Epithelial cell of proximal tubule (primary cell): ENCODE measurements at places on chromosomes 4 and X.

- no peak for DNase-seq
Measured at GRCh38 chrX:2508648-2509335, 8.0 kb upstream of the DHRSX start.

- no peak for DNase-seq
Measured at GRCh38 chr4:47798165-47798564, 39.7 kb downstream of the CORIN start.

DNA sequence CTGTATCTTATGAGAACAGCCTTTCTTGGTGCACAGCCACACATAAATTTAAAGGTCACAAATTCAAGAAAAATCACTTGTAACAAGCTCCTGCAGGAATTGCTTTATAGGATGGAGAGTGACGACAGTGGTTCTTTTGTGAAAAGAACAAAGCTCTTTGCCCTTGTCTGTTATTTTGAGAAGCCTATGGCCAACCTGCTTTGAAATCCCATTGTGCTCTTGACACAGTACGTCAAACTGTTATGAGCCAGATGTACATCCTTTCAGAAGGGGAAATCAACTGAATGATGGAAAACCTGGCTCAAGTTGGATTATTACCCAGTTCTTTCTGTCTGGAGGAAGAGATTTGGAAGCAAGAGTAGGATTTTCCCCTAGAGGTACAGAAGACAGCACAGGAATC lies 1454.2 kb downstream of the ARAP2 start:
- DNase-seq: no peak

- no peak for DNase-seq
Measured at GRCh38 chr4:71004281-71004851, 10.9 kb downstream of the DCK start.

DNA sequence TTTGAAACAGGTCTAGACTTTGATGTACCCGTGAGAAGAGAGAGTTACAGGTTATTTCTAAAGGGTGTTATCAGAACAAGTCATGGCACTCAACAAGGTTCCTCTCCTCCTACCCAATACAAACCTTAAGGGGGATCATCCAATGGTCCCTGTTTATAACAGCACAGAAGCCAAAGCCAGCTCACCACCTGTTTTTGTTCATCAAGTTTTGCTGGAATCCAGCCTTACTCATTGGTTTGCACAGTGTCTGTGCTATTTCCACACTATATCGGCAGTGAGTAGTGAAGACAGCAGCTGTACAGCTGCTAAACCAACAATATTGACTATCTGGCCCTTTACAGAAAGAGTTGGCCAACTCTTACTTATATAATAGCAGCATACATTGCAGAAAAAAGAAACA lies 262.1 kb upstream of the STS start:
- DNase-seq: no peak

DNA sequence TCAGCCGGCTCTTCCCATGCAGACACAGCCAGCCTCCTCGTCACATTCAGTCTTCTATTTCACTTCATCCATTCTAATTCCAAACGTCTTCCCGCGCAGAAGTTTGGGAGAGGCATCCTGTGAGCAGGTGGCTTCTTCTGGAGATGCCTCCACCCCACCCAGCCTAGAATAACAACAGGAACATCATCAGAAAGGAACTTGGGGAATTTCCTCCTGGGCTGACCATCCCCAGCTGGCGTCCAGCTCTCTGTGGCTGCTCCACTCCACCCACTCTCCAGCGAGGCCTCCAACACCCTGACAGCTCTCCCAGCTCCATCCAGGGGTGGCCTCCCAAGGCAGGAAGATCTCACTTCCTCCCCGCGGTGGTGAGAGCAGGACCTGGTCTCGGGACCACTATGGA lies 5.5 kb upstream of the C4orf50 start:
- no peak for DNase-seq

DNA sequence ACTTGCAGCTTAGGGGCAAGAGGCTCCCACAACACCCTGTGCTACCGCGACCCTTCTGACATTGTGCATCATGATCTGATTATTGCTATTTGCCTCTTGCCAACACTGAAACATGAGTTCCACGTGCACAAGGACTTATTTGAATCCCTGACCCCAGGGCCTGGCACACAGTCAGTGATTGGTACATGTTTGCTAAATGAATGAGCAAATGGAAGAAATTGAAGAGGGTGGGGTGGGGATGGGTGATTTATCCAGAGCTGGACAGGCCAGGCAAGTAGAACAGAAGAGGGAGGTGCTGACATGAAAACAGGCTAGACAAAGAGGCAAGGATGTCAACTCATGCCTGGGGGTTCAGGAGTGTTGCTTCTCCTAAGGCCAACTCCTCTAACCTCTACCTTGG lies 24.9 kb upstream of the RPL39 start:
- DNase-seq: no peak

GRCh38 chrX:46561824-46562657 lies 11.5 kb upstream of the CHST7 start:
- DNase-seq: no peak
